ENCODE measurements at places on chromosomes 12 and 14. TPM values are rescaled to one million over a fixed set of nuclear protein-coding genes. Genes with fewer than 3 reads are reported as not detected.

GRCh38 chr12:130826151-130826801, 12.8 kb downstream of the STX2 start:
- no peaks in the 10 kb centered on the region for H3K27me3 ChIP-seq
- H3K27ac ChIP-seq, result no peak overlapping the region
- peaks cover 13% of the 10 kb centered on the region for H3K4me1 ChIP-seq
- H3K36me3 ChIP-seq, result peaks cover 22% of the 10 kb centered on the region
- no peak overlapping the region for H3K4me3 ChIP-seq

The RPL10L gene
- total RNA-seq, result not detected

The TAS2R46 gene
- 2.1 TPM for total RNA-seq

The TMEM229B gene
- 13.9 TPM for total RNA-seq
